ENCODE measurements at places on chromosomes 3 and 15. TPM values are rescaled to one million over a fixed set of nuclear protein-coding genes. Genes with fewer than 3 reads are reported as not detected.
A peak's percentile ranks its signal among the peaks of the same experiment; 100 is the strongest.

Gene ITPKA
- total RNA-seq: 1.4 TPM

Gene PP2D1
- total RNA-seq: not detected

Gene SPTBN5
- total RNA-seq: under 0.01 TPM

Gene GPR87
- total RNA-seq: 0.36 TPM

Gene SH3GL3
- not detected for total RNA-seq

Gene SAMMSON
- not detected for total RNA-seq

Gene ZKSCAN7
- 4.7 TPM for total RNA-seq

Gene A4GNT
- total RNA-seq: not detected

Gene CCR3
- total RNA-seq: not detected

Gene SLC2A2
- not detected for total RNA-seq

Gene C3orf49
- not detected for total RNA-seq

Gene TLR9
- not detected for total RNA-seq

- peaks cover 67% of the 10 kb centered on the region for H3K27me3 ChIP-seq
- H3K27ac ChIP-seq: no peak overlapping the region
- H3K4me3 ChIP-seq: no peak overlapping the region
- DNase-seq: no peak
- H3K4me1 ChIP-seq: no peaks in the 10 kb centered on the region
- no peaks in the 10 kb centered on the region for H3K36me3 ChIP-seq
Measured at GRCh38 chr15:69983696-69984265, 113.9 kb downstream of the TLE3 start.

GRCh38 chr3:16088496-16088895 lies 86.0 kb upstream of the GALNT15 start:
- peak overlapping the region; percentile 88 for H3K27ac ChIP-seq
- peaks cover 35% of the 10 kb centered on the region for H3K4me1 ChIP-seq
- H3K4me3 ChIP-seq: no peak overlapping the region
- peak; percentile 42 for DNase-seq
- no peaks in the 10 kb centered on the region for H3K36me3 ChIP-seq
- H3K27me3 ChIP-seq: no peaks in the 10 kb centered on the region

- peaks cover 7% of the 10 kb centered on the region for H3K4me1 ChIP-seq
- no peaks in the 10 kb centered on the region for H3K36me3 ChIP-seq
- H3K4me3 ChIP-seq: no peak overlapping the region
- peak; percentile 42 for DNase-seq
- H3K27me3 ChIP-seq: no peaks in the 10 kb centered on the region
- H3K27ac ChIP-seq: no peak overlapping the region
Measured at GRCh38 chr3:171443211-171443957, 16.8 kb downstream of the TNIK start.

DNA sequence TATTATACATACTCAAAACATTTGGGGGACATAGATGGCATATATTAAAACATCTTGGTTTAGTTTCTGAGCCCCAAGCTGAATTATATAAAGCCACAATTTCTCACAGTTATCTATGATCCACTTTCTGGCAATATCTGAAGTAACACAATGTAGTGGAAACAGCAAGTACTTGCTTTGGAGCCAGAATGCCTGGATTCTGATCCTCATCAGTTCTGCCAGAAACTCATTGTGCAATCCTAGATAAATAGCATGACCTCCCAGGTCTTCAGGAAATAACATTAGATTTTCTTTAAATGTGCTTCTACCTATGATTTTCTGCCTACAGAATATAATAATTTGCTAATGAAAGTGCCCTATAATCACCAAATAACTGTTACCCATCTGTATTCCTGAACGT lies 544.9 kb downstream of the NAALADL2 start:
- peak overlapping the region; percentile 79 for H3K27ac ChIP-seq
- peaks cover 7% of the 10 kb centered on the region for H3K4me1 ChIP-seq
- H3K36me3 ChIP-seq: no peaks in the 10 kb centered on the region
- H3K27me3 ChIP-seq: no peaks in the 10 kb centered on the region

DNA sequence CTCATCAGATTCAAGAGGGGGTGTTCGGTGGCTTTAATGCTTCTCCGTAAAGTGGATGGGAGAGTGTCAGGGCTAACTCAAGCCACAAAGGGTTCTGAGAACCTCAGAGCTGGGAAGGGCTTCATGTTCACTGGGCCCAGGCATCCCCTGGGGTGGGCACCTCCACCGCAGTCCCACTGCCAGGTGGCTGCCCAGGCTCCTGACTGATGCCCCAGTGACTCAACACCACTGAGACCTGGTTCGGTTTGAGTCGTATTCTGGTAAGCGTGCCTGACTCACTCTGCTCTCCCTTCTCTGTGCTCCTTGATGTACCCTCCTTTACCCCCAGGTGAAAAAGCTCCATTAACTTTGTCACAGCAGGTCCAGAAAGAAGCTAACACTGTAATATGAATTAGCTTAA lies 304.6 kb downstream of the RPLP1 start:
- H3K36me3 ChIP-seq: no peaks in the 10 kb centered on the region
- peak; percentile 21 for DNase-seq
- H3K27ac ChIP-seq: no peak overlapping the region
- no peak overlapping the region for H3K4me3 ChIP-seq
- H3K4me1 ChIP-seq: peaks cover 12% of the 10 kb centered on the region

GRCh38 chr15:69081310-69082004 lies 67.0 kb downstream of the NOX5 start:
- H3K36me3 ChIP-seq: no peaks in the 10 kb centered on the region
- H3K27ac ChIP-seq: peak overlapping the region; percentile 52
- peaks cover 15% of the 10 kb centered on the region for H3K27me3 ChIP-seq
- H3K4me1 ChIP-seq: peaks cover 9% of the 10 kb centered on the region

- no peak overlapping the region for H3K27ac ChIP-seq
- H3K36me3 ChIP-seq: peaks cover 13% of the 10 kb centered on the region
- no peak for DNase-seq
- H3K27me3 ChIP-seq: no peaks in the 10 kb centered on the region
- H3K4me3 ChIP-seq: no peak overlapping the region
Measured at GRCh38 chr15:57231559-57231958, 144.7 kb upstream of the CGNL1 start.

DNA sequence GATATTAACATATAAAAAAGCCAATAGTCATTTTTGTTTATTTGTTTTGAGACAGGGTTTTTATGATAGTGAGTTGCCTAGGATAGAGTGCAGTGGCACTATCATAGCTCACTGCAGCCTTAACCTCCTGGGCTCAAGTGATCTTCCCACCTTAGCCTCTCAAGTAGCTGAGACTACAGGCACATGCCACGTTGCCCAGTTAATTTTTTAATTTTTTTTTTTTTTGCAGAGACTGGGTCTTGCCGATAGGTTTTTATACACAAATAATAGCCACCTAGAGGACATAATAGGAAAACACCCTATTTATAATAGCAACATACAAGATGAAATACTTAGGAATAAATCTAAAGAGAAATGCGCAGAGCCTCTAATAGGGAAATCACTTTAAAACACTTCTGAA lies 13.3 kb downstream of the EIF3J start:
- no peak overlapping the region for H3K27ac ChIP-seq
- no peaks in the 10 kb centered on the region for H3K27me3 ChIP-seq
- DNase-seq: peak; percentile 55
- H3K4me1 ChIP-seq: peaks cover 2% of the 10 kb centered on the region
- no peak overlapping the region for H3K4me3 ChIP-seq

DNA sequence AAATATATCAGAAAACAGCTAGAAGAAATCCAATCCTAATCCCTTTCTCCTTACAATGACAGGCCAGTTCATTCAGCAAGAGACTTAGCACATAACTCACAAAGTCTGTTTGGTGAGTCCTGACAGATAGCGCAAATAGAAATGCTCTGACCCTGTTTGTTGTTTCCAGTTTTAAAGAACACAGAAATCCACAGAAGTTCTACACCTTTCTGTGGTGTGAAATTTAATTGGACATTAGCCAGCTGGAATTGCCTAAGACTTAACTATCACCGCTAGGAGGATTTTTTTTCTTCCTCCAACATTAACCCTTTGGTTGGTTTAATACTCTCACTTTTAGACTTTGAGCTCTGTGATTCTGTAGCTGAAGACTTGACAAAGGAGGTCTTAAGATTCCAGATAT lies 30.8 kb downstream of the HDC start:
- no peak overlapping the region for H3K4me3 ChIP-seq
- no peaks in the 10 kb centered on the region for H3K27me3 ChIP-seq
- H3K36me3 ChIP-seq: no peaks in the 10 kb centered on the region
- DNase-seq: no peak

DNA sequence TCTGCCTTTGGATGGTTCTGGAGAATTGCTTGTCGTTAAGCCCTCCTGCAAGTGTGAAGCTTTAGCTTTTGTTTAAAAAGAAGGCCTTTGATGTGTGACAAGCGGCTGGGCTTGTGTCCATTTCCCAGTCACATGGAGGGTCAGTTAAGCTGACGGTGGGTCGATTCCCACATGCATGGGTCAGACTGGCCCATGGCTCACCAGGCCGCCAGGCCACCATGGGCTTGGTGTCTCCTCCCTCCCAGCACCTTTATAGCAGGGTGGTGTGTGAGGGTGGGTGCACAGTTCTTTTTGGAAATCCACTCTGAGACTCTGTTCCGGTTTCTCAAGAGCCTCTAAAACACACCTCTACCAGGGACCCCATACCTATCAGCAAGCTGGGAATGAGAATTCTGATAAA lies 67.2 kb downstream of the SCN5A start:
- no peak for DNase-seq
- H3K4me1 ChIP-seq: no peaks in the 10 kb centered on the region
- no peak overlapping the region for H3K4me3 ChIP-seq
- no peak overlapping the region for H3K27ac ChIP-seq
- H3K36me3 ChIP-seq: no peaks in the 10 kb centered on the region

GRCh38 chr15:58285921-58286278 lies 145.9 kb upstream of the LIPC start:
- no peak overlapping the region for H3K4me3 ChIP-seq
- peak; percentile 2 for DNase-seq
- no peak overlapping the region for H3K27ac ChIP-seq
- no peaks in the 10 kb centered on the region for H3K36me3 ChIP-seq
- H3K4me1 ChIP-seq: peaks cover 2% of the 10 kb centered on the region

- H3K27ac ChIP-seq: no peak overlapping the region
- peak; percentile 81 for DNase-seq
- H3K36me3 ChIP-seq: peaks cover 7% of the 10 kb centered on the region
- H3K27me3 ChIP-seq: no peaks in the 10 kb centered on the region
- H3K4me3 ChIP-seq: no peak overlapping the region
Measured at GRCh38 chr15:56929399-56929798, 11.0 kb downstream of the TCF12 start.

DNA sequence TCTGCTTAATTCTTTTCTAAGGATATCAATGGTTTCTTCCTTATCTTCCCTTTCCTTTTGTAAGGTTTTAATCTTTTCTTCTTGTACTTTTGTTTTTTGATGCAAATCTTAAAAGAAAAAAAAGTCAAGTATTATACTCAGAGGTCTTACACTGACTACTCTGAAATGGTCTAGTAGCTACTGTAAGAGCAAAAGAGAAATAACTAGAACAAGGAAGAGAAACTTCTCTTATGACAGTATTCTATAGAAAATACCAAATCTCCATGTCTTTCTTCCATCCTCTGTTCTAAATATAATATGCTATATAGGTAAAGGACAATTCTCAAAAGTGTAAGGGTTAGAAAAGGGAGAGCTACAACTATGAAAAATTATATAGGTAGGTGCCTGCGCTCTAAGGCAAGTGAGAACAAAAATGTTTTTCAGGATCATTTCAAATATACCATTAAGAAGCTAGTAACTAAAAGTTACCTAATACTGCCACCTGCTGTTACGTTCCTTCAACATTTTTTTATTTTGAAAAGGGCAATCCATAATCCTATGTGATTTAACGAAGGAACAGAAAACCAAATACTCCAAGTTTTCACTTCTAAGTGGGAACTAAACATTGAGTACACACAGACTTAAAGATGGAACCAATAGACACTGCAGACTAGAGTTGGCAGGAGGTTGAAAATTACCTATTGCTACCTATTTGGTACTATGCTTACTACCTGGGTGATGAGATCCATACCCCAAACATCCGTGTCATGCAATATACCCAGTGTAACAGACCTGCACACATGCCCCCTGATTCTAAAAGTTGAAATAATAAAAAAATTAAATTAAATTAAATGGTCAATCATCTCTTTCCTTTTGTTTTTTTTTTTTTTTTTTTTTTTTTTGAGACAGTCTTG lies 36.7 kb downstream of the CIP2A start:
- peak; percentile 56 for DNase-seq
- H3K36me3 ChIP-seq: no peaks in the 10 kb centered on the region
- peaks cover 4% of the 10 kb centered on the region for H3K4me1 ChIP-seq
- H3K27me3 ChIP-seq: no peaks in the 10 kb centered on the region
- H3K27ac ChIP-seq: no peak overlapping the region

DNA sequence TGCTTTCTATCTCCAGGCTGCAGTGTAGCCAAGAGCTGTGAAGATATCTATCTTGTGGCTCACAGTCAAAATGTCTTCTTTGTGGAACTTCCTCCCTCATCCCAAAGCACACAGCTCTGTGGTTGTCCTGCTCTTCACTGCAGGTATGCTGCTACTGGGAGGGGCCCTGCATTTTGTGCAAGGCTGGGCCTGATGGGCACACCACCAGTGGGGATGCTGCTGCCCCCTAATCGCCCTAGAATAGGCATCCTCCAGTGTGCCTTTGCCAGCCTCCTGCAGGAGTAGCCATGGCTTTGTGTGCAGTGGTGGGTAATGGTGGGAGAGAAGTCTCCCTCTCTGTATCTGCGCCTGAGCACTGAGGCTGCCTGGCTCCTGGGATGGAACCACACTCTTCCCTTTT lies 297.3 kb downstream of the DOCK3 start:
- no peaks in the 10 kb centered on the region for H3K27me3 ChIP-seq
- H3K4me3 ChIP-seq: no peak overlapping the region
- no peaks in the 10 kb centered on the region for H3K36me3 ChIP-seq
- H3K4me1 ChIP-seq: no peaks in the 10 kb centered on the region

DNA sequence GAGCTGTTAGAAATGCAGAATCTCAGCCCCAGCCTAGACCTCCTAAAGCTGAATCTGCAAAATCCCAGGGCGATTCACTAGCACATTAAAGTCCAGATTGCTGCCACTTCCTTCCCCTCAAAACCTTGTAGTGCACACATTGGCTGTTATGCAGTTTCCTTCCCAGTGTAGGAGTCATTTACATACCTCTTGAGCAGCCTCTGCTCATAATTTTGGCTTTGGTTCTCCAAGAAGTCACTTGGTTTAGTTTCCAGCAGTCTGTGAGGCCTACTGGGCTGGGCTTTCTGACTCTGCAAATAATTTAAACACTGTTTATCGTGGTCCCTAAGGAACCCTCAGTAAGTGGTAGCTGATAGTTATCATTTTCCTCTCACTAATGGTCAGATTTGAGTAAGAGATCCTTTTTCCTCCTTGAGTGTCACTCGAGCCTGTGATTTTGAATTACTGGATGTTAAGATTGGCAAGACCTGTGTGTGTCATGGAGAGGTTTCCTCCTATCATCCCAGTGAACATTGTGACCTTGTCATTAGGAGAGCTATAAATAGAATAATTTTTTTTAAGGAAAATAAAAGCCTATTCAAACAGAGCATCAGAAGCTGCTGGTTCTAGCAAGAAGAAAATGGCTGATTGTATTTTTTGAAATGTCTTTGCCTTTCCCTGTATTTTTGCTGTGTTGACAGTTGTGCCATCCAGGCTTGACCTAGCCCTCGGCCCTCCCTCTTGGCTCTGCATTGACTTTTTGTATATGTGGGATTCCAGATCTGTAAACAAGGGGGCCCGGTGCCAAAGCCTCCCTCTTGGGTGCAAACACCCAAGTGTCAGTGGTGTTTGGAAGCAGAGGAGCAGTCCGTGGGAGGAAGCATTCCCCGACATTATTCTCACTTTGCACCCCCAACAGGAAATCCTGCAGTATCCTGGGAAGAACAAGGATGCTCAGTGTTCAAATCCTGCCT lies 134.8 kb upstream of the ANKRD28 start:
- DNase-seq: peak; percentile 7
- H3K36me3 ChIP-seq: no peaks in the 10 kb centered on the region
- H3K27ac ChIP-seq: no peak overlapping the region

GRCh38 chr3:162704799-162705385 lies 1208.3 kb downstream of the OTOL1 start:
- H3K27ac ChIP-seq: no peak overlapping the region
- no peaks in the 10 kb centered on the region for H3K4me1 ChIP-seq
- DNase-seq: no peak
- H3K27me3 ChIP-seq: no peaks in the 10 kb centered on the region
- no peaks in the 10 kb centered on the region for H3K36me3 ChIP-seq
